ENCODE measurements at places on chromosomes 5 and 9. TPM values are rescaled to one million over a fixed set of nuclear protein-coding genes. Genes with fewer than 3 reads are reported as not detected.

CCDC183 gene
- total RNA-seq = 3.7 TPM

UAP1L1 gene
- total RNA-seq = 29.7 TPM

HACD4 gene
- 13.5 TPM for total RNA-seq

STK32A gene
- total RNA-seq = 2.9 TPM

SLC4A9 gene
- 0.32 TPM for total RNA-seq

ITGA2 gene
- 7.4 TPM for total RNA-seq

KIAA0825 gene
- total RNA-seq = 5.5 TPM

LCP2 gene
- total RNA-seq = 82.9 TPM

IFNB1 gene
- not detected for total RNA-seq

UBTD2 gene
- total RNA-seq = 15.8 TPM

PCA3 gene
- total RNA-seq = not detected

MYMK gene
- not detected for total RNA-seq

PCDHGB4 gene
- total RNA-seq = 5.3 TPM

SIT1 gene
- 1.5 TPM for total RNA-seq

THOC3 gene
- total RNA-seq = 21.6 TPM

GFPT2 gene
- 13.4 TPM for total RNA-seq

SMARCA2 gene
- total RNA-seq = 147 TPM

LEAP2 gene
- total RNA-seq = 1.7 TPM

TMC1 gene
- total RNA-seq = not detected

NEURL1B gene
- total RNA-seq = 24.8 TPM

PCDHGA10 gene
- total RNA-seq = 5.4 TPM

IFNK gene
- not detected for total RNA-seq

PCDHGA1 gene
- 0.53 TPM for total RNA-seq

UBE2QL1 gene
- total RNA-seq = not detected

COL23A1 gene
- total RNA-seq = 1.2 TPM

FNIP1 gene
- total RNA-seq = 40.3 TPM

EXOC3 gene
- 58.9 TPM for total RNA-seq

PDLIM7 gene
- 47.1 TPM for total RNA-seq

CMBL gene
- total RNA-seq = 21.7 TPM

FSD1L gene
- total RNA-seq = 7.2 TPM

SPINK1 gene
- total RNA-seq = not detected

CRB2 gene
- not detected for total RNA-seq

C1QTNF3 gene
- total RNA-seq = 6.7 TPM

LCNL1 gene
- 1.9 TPM for total RNA-seq

C5orf58 gene
- total RNA-seq = not detected

PPP3R2 gene
- total RNA-seq = not detected

RNF183 gene
- not detected for total RNA-seq

MARVELD2 gene
- total RNA-seq = 26.2 TPM

DAPK1 gene
- total RNA-seq = 196 TPM

F2RL1 gene
- 5.9 TPM for total RNA-seq

RNF180 gene
- total RNA-seq = 12.2 TPM

FAM221B gene
- total RNA-seq = 0.32 TPM

NEUROG1 gene
- not detected for total RNA-seq

ORM2 gene
- 3.1 TPM for total RNA-seq

GPR150 gene
- 0.18 TPM for total RNA-seq

GABRG2 gene
- total RNA-seq = not detected

REEP2 gene
- total RNA-seq = 0.80 TPM

INSL4 gene
- total RNA-seq = not detected

LCN6 gene
- 2.9 TPM for total RNA-seq

KIF12 gene
- total RNA-seq = 4.8 TPM

PCDHB7 gene
- 1.9 TPM for total RNA-seq

PLPP7 gene
- total RNA-seq = 1.7 TPM

PPP2R2B gene
- total RNA-seq = 0.95 TPM

CDK9 gene
- 96.2 TPM for total RNA-seq

NAIP gene
- total RNA-seq = 43.9 TPM

ZNF366 gene
- 13.6 TPM for total RNA-seq

SLC6A18 gene
- total RNA-seq = not detected

OR2V2 gene
- not detected for total RNA-seq

CMYA5 gene
- 2.0 TPM for total RNA-seq

All from lower lobe of right lung (tissue), 2 donors.